Muscle of arm (tissue), 14 donors: ENCODE measurements at places on chromosomes 1 and 21. TPM values are rescaled to one million over a fixed set of nuclear protein-coding genes. Genes with fewer than 3 reads are reported as not detected.

The SMIM1 gene
- polyA plus RNA-seq, result 2.4 TPM

The RABGGTB gene
- 98.8 TPM for polyA plus RNA-seq

The GJC2 gene
- polyA plus RNA-seq, result 1.1 TPM

The CSF3R gene
- 3.0 TPM for polyA plus RNA-seq

The KCNJ15 gene
- not detected for polyA plus RNA-seq

The CYP4Z1 gene
- polyA plus RNA-seq, result 0.70 TPM

The PEX10 gene
- polyA plus RNA-seq, result 18.4 TPM

The GNG4 gene
- polyA plus RNA-seq, result 2.5 TPM

The SIK1 gene
- 5.7 TPM for polyA plus RNA-seq

The CAPN8 gene
- polyA plus RNA-seq, result 0.33 TPM

The CD1D gene
- polyA plus RNA-seq, result 1.7 TPM

The HCRTR1 gene
- polyA plus RNA-seq, result not detected

DNA sequence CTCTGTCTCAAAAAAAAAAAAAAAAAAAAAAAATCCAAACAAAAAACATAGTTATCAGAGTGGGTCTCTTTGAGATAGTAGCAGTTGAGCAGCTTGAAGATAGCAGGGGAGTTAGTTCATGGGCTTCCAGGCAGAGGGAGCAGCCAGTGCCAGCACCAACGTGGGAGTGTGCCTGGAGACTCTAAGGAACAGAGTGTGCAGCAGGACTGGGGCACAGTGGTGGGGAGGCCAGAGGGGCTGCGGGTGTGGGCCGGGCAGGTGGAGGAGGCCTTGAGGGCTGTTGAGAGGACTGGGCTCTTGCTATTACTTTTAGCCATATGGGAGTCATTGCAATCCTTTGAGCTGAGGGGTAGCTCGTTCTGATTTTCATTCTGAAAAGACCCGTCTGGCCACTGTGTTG lies 63.8 kb downstream of the RYR2 start:
- no peak for DNase-seq

GRCh38 chr21:44950351-44950750 lies 10.5 kb downstream of the SLX9 start:
- DNase-seq, result no peak

DNA sequence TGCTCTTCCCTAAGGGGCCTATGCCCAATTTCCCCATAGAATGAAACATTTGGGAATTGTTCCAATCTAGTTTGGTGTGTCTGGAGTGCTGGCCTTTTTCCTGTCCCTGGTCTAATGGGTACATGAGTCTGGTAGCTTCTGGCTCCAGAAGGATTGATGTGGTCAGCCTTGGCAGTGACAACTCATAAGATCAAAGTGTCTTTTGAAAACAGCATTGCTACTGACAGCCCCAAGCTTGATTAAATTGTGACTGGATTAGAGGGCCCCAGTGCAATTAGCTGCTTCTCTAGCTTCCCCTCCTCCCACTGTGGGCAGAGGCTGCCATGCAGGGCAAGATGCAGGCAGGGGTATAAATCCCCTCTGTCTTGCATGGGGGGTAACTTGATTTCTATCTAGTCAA lies 130.9 kb downstream of the UCK2 start:
- DNase-seq, result no peak

- no peak for DNase-seq
Measured at GRCh38 chr1:215557992-215558626, 9.0 kb upstream of the KCTD3 start.

DNA sequence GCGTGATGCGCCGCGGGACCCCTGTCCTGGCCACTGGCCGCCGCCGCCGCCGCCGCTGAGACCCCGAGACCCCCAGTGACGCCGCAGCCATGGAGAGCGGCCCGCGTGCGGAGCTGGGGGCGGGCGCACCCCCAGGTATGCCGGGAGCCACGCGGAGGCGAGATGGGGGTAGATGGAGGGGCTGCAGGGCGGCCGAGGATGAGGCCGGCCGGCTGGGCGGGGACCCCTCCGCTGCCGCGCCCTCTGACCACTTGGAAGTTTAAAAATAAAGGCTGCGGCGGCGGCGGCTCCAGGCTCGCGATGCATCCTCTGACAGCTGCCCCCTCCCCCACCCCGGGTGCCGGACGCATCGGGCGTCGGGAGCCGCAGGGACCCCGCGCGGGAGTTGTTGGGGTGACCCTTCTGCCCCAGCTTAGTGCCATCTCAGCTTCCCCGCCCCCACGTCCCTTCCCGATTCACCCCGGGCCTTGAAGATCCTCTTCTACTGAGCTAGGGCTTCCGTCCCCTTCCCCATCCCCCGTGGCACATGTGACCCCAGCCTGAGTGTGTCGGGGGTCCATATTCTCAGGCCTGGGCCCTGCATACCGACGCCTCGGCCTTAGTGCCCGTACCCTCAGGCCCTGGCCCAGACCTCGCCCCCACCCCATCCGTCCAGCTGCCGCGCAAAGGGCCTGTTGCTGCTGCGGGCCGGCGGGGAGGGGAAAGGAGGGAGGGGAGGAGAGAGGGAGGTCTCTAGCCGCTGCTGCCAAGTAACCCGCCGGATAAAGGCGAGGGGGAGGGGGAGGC lies 562 bp downstream of the MAP7D1 start:
- DNase-seq, result peak; percentile 77

DNA sequence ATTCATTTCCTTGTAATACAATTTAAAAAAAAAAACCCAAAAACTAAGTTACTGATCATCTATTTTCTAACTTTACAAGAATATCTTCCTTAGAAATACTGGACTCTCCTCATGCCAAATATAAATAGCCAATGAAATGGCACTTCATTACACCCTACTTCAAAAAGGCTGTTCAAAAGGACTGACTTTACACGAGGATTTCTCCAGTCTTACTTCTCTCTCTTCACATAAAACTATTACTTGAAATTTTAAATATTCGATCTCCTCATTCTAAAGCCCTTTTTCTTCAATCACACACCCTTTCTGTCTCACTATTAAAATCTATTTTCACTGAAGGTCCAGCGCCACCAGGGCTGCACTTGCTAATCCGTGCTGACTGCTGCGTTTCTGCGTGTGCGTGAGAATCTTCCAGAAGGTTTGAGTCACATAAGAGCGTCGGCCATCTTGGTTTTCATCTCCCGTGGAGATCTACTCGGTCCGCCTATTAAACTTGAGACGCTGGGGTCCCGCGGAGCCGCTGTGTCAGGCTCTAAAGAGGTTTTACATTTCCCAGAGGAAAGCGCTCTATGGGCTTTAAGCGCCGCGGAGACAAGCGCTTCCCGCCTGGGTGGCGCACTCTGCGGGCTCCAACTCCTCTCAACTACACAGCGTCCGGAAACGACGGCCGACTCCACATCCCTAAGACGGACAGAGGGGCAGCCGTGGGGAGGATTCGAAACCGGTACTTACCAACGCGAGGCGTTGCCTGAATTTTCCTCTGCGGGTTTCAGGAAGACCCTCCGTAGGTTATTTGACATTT lies 631 bp downstream of the LRIF1 start:
- peak; percentile 38 for DNase-seq

DNA sequence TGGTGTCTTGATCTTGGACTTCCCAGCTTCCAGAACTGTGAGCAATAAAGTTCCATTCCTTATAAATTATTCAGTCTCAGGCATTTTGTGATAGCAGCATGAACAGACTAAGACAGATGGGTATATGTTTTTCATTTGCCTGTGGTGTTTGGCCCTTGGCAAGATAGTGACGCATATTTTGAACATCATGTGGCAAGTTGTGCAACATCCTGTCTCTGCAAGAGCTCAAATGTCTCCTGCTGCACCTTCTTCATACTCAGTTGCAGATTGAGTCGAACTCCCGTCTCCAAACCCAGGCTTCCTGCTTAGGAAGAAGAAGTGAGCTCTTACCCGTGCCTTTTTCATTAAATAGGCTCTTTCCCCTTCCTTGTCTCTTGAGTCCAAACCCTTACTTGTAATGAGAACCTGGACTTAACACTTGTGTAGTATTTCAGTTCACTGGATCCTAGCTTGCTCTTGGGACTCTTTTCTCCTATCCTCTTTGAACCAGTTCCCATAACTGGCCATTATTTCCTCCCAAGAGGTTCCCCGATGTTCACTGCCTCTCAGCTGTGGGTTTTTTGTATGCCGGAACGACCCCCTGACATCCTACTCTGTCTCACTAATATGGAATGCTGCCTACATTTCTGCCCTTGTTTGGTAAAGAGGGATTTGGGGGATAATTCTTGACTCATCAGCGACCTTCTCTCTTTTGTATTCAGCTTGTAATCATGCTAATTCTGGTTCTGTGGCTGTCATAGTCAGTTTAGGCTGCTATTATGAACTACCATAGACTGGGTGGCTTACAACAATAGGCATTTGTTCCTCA lies 125.0 kb upstream of the KCNK2 start:
- no peak for DNase-seq

DNA sequence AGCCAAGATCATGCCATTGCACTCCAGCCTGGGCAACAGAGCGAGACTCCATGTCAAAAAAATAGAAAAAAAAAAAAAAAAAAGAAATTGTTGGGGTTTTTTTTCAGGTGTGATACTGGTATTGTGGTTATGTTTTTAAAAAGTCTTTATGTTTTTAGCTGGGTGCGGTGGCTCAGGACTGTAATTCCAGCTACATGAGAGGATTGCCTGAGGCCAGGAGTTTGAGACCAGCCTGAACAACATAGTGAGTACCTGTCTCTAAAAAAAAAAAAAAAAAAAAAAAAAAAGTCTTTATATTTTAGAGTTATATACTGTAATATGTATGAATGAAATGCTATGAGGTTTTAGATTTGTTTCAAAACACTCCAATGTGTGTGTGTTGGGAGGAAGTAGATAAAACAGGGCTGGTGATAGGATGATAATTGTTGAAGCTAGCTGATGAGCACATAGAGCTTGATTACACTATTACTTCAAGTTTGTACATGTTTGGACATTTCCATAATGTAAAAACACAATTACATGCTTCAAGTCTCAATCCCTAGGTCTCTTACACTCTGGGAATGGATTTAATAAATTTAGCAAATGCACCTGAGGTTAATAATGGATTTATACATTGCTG lies 30.2 kb upstream of the ATP5PO start:
- no peak for DNase-seq

GRCh38 chr1:15941899-15942660 lies 33.8 kb downstream of the ZBTB17 start:
- no peak for DNase-seq

GRCh38 chr1:115501476-115501875 lies 140.3 kb upstream of the VANGL1 start:
- DNase-seq, result no peak

DNA sequence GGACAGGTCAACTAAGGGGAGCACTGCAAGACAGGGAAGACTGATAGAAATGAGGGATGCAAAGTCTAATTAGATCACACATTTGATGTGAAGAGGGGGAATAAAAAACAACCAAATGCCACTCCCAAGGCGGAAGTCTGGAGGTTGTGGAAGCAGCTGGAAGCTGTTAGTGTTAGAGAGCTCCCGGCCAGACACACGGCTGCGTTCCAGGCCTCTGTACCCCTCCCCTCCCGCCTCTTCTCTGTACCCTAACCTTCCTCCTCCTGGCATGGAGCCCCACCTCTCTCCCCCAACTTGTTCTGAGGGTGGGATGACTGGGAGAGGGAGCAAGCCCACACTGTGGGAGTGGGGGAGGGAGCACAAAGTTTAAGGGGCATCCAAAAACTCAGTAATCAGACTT lies 67.0 kb downstream of the PLEKHA6 start:
- peak; percentile 16 for DNase-seq

- DNase-seq, result peak; percentile 58
Measured at GRCh38 chr21:37711836-37712568, 204.3 kb downstream of the KCNJ6 start.

- no peak for DNase-seq
Measured at GRCh38 chr1:61322769-61323168, 240.4 kb downstream of the NFIA start.

- DNase-seq, result no peak
Measured at GRCh38 chr1:155253797-155254196, 1.5 kb downstream of the ENTREP3 start.

DNA sequence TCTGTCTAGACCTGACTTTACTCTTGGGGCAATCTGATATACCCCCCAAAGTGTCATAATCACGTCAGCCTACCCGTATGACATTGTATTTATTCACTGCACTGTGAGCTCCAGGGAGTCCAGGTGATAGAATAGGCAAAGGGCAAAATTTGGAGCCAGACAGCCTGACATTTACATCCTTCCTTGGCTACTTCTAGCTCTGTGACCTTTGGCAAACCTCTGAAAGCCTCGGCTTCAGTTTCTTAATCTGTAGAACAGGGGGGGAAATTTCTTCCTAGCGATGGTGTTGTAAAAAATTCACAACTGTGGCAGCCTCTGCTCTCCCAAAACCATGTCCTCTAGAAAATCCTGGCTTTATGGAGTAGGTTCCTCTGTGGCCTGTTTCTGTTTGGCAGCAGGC lies 240.9 kb downstream of the KIF26B start:
- DNase-seq, result peak; percentile 29

- DNase-seq, result no peak
Measured at GRCh38 chr1:159261721-159262494, 40.2 kb upstream of the FCER1A start.

- DNase-seq, result no peak
Measured at GRCh38 chr21:30676737-30677136, 34.1 kb downstream of the KRTAP20-3 start.

DNA sequence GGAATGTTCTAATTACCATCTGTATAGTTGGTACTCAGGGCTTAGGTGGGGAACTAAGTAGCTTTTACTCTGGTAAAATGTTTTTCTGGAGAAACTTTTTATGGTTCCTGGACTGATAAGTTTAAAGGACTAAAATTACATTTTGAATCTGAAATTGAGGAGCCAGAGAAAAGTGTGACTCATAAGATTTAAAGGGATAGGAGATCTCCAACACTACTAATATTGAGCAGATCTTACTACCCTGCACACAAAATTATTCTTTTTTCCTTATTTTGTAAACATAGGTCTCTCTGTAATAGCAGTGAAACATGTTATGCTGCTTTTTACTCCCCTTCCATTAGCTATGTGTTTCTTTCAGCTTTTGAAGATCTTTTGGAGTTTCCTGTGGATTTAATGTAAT lies 32.5 kb downstream of the MTF2 start:
- no peak for DNase-seq

DNA sequence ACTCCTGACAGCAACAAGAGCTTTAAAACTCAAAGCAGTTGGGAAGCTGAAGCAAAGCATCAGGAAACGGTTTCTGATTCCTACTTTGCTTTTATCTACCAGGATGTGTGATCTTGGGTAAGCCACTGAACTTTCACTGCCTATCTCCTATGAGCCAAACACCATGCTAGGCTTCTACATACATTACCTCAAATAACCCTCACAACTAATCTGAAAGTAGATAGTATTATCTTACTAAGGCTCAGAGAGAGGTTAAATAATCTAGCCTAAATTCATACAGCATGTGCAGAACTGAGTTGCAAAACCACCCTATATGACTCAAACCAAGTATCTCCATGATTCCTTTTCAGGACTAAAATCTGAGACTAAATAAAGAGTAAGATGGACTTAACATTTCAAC lies 83.8 kb downstream of the EVI5 start:
- DNase-seq, result no peak

GRCh38 chr1:15706751-15707150 lies 22.6 kb downstream of the PLEKHM2 start:
- no peak for DNase-seq

- DNase-seq, result no peak
Measured at GRCh38 chr1:87778896-87779295, 450.2 kb downstream of the LMO4 start.

GRCh38 chr1:185971688-185972087 lies 237.5 kb downstream of the HMCN1 start:
- DNase-seq, result no peak
